ENCODE measurements at places on chromosomes 2 and 18.

DNA sequence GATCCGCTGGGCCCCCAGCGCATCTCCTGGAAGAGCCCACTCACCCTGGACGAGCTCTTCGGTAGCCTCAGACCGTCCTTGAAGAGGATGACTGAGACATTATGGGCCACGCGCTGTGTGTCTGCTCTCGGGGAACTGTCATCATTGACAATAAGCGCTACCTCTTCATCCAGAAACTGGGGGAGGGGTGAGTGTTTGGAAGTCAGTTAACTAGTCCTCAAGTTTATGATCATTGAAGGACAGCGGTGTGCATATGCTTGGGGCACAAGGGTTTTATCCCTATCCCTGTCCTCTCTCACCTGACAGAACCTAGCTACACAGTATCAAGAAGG, 586 bp downstream of the STK16 start:
- DNase-seq = peak; percentile 23

- peak; percentile 20 for DNase-seq
Observed at GRCh38 chr18:26307161-26307773, 81.0 kb downstream of the TAF4B start.

DNA sequence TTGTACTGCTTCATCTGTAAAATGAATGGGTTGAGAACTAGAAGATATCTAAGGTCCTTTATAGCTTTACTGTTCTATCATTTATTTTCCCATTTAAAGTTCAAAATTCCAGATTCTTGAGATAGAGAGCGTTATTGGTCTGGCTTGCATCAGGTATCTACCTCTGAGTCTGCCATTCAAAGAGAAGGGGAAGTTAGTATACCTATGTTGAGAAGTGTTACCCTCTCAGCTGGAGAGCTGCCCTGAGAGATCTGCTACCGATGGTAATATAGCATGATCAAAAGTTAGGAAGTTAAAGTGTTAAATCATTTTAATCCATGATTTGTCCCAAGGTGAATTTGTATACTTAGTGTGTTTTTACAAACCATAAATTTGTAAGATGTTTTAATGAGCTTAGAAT, 7.4 kb downstream of the EPC2 start:
- DNase-seq = no peak

DNA sequence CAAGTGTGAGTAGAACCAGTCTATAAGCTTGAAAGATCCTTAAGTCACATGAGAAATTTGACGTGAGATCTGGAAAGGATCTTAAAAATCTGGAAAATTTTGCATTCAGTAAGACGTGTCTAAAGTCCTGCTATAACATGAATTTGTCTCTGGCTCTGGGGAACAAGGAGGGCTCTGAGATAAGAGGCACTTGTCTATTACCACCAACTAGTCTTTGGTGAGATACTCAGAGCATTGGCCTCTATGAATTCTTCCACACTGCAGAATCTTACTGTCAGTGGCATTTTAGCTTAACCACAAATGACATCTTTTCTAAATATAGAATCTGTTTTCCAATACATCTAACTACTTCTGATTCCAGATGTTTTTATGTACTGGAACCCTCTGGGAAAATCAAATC, 1504.5 kb downstream of the DPP10 start:
- no peak for DNase-seq

DNA sequence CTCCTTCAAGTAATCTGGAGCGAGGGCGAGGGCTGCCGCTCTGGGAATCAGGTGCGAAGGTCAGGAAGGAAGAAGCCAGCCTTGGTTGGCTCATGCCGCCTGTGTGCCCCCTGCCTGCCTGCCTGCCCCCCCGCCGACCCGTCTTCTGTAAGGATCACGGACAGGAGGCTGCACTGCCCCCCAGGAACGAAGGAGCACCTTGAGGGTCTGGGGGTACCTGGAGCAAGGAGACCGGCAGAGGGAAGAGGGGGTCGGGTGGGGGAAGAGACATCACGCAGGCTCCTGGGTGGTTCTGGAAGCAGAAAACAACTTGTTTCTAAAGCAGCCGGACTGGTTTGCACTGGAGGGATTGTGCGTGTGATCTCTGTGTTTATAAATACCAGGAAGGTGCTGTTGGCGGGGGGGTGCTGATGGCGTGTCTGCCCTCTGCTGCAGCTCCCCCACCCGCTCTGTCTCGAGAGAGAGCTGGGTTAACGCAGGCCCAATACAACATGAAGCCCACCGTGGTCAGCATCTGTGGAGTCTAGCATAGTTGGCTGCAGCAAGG, 1.7 kb downstream of the FOSL2 start:
- peak; percentile 70 for DNase-seq

DNA sequence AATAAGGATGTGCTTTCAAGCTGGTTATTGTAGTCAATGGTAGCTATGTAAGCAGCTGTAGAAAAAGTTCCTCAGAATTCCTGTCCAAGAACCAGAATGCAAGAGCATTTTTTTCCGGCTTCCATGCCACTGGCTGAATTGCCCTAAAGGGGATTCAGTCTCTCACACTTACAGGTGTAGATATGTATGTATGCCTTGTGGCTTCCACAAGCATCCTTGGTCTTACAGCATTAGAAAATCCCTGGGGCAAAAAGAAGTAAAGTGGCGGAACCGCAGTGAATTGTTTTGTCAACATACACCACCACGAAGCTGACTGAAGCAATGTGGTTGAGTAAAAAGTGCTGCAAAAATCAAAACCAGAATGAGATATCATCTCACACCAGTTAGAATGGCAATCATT, 54.6 kb downstream of the FANCL start:
- DNase-seq = no peak
